H9 (cell line): ENCODE measurements at places on chromosomes 11 and 22.
A peak's percentile ranks its signal among the peaks of the same experiment; 100 is the strongest.

GRCh38 chr11:5674391-5674790 is 10.5 kb downstream of the TRIM5 start:
- DNase-seq = no peak

DNA sequence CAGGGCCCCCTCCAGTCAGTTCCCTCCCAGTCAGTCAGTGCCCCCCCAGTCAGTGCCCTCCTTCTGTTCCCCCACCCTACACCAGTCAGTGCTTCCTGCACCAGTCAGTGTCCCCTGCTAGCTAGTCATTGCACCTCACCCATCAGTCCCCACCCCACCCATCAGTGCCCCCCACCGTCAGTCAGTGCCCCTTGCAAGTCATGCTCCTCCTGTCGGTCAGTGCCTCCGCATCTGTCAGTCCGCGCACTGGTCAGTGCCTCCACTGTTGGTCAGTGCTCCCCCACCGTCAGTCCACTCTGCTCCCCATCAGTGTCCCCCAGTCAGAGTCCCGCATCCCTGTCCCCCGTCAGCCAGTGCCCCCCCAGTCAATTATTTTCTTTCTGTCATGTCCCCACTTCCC is 3.3 kb downstream of the PPP6R2 start:
- DNase-seq = no peak

GRCh38 chr22:17918840-17919239 is 105.5 kb downstream of the MICAL3 start:
- no peak for DNase-seq

DNA sequence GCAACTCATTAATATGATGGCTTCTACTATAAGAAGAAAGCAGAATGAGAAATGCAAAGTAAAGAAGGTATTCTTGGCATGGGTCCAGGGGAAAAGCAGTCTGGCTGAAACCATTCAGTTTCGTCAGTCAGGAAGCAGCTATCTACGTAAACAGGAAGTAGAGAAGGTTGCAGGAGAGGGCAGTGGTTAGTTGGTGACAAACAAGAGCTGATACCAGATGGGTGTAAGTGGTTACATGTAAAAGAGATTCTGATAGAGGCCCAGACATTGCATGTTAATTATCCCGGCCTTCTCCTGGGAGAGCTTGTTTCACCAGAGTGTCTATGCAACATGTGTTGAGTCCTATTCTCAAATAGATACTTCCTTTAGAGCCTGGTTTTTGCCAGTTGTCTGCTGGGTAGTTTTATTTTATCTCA is 58.4 kb upstream of the PSMA1 start:
- DNase-seq = no peak

- DNase-seq = peak; percentile 17
Measured at GRCh38 chr22:48100685-48101417, 1338.4 kb downstream of the TBC1D22A start.

- DNase-seq = peak; percentile 91
Measured at GRCh38 chr11:125941619-125942611, 3.9 kb upstream of the VSIG10L2 start.

DNA sequence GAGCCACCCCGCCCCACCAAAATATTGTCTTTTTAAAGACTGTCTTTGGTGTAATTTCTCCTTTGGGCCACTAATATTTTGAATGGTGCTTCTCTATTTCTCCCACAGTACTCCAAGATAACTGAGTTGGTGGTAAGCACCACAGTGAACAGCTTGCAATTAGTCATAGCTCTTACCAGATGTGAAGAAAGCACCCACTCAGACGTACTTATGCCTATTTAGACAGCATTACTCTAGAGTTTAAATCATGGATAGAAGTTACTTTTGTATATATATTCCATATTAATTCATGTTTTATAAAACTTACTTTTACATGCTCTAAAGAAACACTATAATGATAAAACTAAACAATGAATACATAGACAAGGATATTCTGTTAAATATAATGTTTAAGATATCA is 12.7 kb downstream of the ANO3 start:
- no peak for DNase-seq

GRCh38 chr11:115126092-115126491 is 378.1 kb downstream of the CADM1 start:
- no peak for DNase-seq

DNA sequence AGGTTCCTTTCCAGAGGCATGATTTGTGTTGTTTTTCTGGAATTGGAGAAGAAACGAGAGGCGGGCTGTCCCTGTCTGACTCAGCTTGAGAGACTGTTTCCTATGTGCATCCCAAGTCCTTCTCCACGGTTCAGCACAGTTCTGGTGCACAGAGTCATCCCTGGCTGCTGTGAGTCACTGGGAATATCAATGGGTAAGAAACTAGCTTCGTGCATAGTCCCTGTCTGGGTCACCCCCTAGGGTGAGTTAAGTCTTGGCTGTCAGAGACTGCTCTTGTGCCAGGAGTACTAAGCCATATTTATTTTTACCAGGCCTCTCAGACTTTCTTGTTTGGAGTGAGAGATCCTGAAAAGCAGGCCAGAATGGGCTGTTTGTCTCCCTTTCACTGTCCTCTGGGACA is 2.4 kb upstream of the LRP4 start:
- no peak for DNase-seq

DNA sequence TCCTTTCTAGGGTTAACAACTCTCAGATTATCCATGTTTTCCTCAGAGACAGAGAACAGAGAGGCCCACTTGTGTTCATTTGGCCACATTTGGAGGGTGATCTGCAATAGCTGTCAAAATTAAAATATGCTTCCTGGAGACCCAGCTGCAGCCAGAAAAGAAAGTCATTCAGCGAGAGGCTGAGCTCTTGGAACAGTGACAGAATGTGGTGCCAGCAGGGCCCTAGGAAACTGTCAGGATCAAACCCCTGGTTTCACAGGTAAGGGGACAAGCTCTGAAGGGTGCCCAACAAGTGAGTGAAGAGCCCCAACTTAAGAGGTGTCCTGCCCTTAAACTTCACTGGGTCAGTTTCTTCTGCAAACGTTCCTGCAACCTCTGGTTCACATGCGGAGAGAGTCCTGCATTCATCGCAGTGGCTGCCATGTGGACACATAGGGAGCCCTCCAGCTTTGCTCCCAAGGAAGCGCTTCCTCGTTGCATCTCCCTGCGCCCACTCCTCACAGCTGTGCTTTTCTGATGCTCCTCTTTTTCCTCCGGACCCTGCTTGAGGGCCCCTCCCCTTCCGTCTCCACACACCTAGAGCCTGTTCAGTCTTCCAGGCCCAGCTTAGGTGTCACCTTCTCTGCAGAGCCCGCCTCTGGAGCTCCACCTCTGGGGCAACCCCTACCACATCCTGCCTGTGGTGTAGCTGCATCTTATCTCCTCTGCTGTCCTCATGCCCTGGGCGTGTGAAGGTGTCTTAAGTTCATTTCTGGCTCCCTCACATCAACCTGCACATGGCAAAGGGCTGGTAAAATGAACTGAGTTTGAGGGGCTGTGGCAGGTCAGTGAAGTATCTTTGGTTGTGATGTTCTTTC is 3.9 kb downstream of the UCP3 start:
- no peak for DNase-seq

DNA sequence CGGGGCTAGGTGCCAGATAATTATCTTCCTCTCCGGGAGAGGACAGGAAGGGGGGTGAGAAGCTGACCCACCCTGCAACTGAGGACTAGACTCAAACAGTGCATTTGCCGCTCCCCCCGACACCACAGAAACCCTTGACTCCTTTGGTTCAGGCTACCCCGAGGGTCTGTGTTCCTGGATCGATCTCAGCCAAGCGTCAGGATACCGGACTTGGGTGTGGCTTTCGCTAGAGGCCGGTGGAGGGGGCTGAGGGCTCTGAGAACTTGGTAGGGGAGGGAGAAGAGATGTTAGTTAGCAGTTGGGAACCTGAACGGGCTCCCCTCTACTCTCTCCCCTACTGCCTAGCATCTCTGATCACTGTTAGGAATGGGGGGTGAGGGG is 840 bp downstream of the SEZ6L start:
- DNase-seq = peak; percentile 29

GRCh38 chr11:31796499-31797189 is 14.5 kb downstream of the PAX6 start:
- DNase-seq = no peak

- DNase-seq = no peak
Measured at GRCh38 chr11:35139722-35140282, 831 bp downstream of the CD44 start.

DNA sequence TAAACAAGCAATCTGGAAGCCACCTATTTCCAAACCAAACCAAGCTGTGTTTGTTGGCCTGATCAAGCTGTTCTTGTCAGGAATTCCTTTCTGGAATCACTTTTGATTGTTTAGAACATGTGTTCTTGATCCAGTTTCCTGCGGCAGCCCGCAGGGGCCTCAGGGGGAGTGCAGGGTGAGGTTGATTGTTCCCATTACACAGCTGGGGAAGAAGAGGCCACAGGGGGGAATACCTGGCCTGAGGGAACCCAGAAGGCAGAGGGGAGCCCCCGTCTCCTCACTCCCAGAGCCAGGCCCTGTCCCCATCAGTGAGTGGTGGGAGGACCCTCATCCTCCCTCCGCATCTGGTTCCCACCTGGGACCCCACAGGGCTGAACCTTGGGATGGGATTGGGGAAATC is 4.2 kb downstream of the MRGPRD start:
- DNase-seq = no peak

DNA sequence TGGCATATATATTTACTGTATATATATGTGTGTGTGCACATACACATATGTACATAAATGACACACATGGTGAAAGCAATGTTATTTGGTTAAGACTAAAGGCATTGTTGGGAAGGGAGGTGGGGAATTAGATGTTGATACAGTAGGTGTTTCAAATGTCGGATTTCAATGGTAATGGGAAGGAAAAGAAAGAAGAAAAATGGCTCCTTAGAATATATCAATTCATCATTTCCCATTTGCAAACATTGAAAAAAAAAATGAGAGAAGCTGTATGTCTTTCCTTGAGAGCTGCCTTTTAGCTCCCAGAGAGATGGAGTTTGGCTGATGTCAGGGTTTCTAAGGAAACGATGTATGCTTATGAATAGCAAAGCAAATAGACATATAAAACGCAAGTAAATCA is 33.4 kb upstream of the ATXN10 start:
- DNase-seq = no peak

GRCh38 chr11:72468289-72468688 is 34.0 kb upstream of the CLPB start:
- no peak for DNase-seq

GRCh38 chr11:696955-697491 is 1.4 kb downstream of the TMEM80 start:
- no peak for DNase-seq

GRCh38 chr11:123006860-123007542 is 25.4 kb upstream of the BSX start:
- DNase-seq = no peak

GRCh38 chr22:27142286-27142685 is 484.9 kb downstream of the MIAT start:
- no peak for DNase-seq

- no peak for DNase-seq
Measured at GRCh38 chr22:18145676-18146388, 4.1 kb upstream of the USP18 start.

DNA sequence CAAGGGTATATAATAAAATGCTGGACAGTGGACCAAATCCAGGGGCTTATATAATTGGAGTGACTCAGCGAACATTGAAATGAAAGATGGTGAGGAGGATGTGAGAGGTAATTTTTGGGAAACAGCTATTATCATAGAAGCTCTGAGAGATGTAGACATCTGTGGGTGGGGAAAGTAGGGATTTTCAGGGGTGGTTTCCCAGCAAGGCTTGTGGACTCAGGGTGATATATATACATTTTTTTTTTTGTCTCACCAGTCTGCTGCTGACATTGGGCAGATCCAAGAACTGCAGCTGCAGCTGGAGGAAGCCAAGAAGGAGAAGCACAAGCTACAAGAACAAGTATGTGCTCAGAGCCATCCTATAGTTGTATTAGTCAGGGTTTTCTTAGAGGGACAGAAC is 208.1 kb downstream of the MYO18B start:
- no peak for DNase-seq

DNA sequence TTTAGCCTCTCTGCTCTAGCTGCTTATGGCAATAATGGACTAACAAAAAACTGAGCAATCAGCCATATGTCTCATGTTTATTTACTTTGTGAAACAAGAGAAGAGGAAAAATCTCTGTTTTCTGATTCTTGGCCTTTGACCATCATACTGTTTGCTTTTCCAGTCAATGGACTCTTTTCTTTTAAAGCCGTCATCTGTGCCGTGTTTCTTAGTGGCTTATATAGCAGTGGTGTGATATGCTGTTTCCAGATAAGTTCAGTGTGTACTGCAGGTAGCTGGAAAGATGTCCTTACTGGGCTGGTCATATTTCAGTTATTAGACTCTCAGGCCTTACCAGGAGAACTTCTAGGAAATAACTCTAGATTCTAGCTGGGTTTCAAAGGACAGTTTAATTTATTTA is 33.6 kb upstream of the TECTA start:
- DNase-seq = no peak

DNA sequence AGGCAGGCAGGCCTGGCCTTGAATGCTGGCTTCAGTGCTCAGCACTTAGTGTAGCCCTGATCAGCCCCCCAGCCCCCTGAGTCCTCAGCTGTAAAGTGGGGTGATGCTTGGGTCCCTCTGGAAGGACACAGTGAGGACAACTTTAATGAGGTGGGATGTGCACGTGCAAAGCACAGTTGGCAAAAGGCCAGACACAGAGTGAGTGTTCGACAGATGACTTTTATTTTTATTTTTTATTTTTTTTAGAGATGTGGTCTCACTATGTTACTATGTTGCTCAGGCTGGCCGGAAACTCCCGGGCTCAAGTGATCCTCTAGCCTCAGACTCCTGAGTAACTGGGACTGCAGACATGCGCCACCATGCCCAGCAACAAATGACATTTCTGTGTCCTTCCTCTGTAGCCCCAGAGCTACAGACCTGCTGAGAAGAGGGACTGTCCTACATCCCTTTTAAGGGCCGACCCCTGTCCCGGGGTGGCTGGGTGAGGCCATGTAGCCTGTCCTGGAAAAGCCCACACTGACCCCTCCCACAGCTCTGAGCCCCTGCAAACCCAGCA is 6.9 kb upstream of the C11orf96 start:
- no peak for DNase-seq

DNA sequence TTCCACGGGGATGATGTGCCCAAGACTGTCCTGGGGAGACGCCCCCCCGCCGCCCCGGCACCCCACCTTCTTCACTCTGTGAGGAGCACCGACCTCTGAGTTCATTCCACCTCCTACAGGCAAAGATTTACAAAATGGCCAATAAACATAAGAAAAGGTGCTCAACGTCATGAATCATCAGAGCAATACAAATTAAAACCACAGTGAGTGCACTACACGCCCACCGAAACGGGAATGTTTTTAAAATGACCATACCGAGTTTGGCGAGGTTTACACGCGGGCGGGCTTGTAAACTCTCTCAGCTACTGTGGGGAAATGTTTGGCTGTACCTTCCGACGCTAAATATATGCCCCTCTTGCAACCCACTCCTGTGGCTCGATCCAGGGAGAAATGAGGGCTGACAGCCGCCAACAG is 7.9 kb downstream of the NPTXR start:
- no peak for DNase-seq

DNA sequence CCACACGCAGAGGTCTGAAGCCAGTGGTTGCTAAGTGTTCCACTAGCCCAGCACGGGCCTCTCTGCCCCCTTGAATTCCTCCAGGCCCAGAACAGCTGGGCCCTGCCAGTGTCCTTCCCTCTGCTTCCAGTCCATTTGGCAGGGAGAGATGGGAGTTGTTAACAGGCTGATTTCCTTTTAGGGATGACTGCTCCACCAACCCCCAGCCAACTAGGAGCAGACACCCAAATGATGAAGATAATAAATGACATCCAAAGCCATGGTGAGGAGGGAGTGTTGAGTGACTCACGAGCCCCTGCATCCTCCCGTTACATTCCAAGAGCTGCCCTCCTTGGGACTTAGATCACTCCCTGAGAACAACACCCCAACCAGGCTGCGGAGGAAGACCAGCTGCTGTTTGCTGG is 20.6 kb downstream of the PARVA start:
- no peak for DNase-seq
